Karpas-422 (cell line): ENCODE measurements at places on chromosomes 5 and 9. TPM values are rescaled to one million over a fixed set of nuclear protein-coding genes. Genes with fewer than 3 reads are reported as not detected.
A peak's percentile ranks its signal among the peaks of the same experiment; 100 is the strongest.

The PCDHGA11 gene
- total RNA-seq, result 9.3 and 10.4 TPM in 2 replicates

The DNAH5 gene
- not detected in 2 replicates for total RNA-seq

DNA sequence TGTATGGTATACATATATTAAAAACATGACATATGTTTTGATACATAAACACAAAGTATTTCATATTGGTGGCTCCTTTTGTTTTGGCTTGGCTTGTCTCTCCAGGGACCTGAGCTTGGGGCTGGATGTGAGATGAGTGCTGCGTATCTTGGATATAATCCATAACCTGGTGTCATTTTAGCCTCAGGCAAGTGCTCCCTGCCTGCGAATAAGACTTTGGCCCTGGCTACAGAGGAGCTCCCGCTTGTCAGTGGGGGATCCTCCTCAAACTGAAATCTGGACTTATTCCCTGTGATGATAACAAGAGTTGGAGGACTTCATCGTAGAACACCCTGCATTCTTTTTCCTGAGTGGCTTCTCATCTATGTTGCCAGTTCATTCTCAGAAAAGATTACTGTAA is 341.7 kb upstream of the CLINT1 start:
- H3K27ac ChIP-seq, result no peak overlapping the region
- no peak for DNase-seq
- peaks cover 56% of the 10 kb centered on the region for H3K4me1 ChIP-seq
- H3K36me3 ChIP-seq, result no peaks in the 10 kb centered on the region
- no peak overlapping the region for H3K4me3 ChIP-seq

DNA sequence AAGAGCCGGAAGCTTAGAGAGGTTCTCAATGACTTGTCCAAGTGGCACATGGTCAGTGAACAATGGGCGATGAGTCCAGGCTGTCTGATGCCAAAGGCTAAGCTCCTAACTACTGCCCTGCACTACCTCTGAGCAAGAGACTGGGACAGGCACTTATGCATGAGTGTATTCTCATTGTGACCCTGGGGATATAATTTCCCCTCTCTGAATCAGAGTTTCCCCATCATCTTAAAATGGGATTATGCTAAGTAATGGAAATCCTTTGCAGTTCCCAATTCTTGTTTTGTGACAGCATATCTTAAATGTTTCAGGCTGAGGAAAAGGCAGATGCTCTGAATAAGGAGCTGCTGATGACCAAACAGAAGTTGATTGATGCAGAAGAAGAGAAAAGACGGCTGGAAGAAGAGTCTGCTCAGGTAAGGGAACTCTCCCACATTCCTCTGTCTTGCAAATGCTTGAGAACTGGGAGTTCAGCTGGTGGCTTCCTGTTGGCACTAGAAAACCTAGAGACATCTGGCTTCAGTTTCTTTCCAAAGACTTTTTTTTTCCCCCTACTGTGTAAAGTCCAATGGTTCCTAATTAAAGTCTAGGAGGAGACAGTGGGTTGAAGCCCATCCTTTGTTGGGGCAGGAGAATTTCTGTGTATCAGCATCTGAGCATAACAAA is 64.1 kb downstream of the GPR21 start:
- DNase-seq, result no peak
- H3K27ac ChIP-seq, result peak overlapping the region; percentile 93
- no peaks in the 10 kb centered on the region for H3K27me3 ChIP-seq
- no peak overlapping the region for H3K4me3 ChIP-seq
- H3K36me3 ChIP-seq, result peaks cover 56% of the 10 kb centered on the region

The HTR1A gene
- not detected in 2 replicates for total RNA-seq

The C5orf58 gene
- total RNA-seq, result 7.8 TPM in 1 of 2 replicates, not detected in the other

The TMEM252 gene
- total RNA-seq, result not detected in 2 replicates

- no peak for DNase-seq
- H3K4me1 ChIP-seq, result no peaks in the 10 kb centered on the region
- H3K27ac ChIP-seq, result no peak overlapping the region
Observed at GRCh38 chr5:8418049-8418426, 549.1 kb downstream of the MTRR start.

The SPRY4 gene
- 0.26 and 0.90 TPM in 2 replicates for total RNA-seq
